Naive thymus-derived CD4-positive, alpha-beta T cell (primary cell): ENCODE measurements at places on chromosomes 2 and 18. TPM values are rescaled to one million over a fixed set of nuclear protein-coding genes. Genes with fewer than 3 reads are reported as not detected.

DNA sequence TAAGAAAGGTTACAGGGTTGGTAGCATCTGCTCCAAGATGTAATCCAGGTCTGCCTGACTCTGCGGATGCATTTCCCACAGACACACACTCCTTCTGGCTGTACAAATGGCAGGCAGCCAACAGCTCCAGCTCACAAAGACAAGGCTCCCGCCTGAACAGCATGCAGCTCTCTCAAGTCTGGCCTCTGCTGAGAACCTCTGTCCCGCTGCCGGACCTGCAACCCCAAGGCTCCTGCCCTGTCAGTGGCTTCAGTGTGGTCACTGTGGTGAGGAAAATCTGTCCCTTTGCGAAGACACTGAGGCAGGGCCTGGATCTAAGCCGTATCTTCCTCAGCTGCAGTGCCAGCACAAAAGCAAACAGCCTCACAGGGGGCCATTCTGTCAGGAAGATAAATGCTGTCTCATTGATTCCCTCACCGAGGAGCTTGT, 469.3 kb upstream of the MEX3C start:
- H3K4me3 ChIP-seq, result no peak overlapping the region
- no peaks in the 10 kb centered on the region for H3K4me1 ChIP-seq
- no peaks in the 10 kb centered on the region for H3K27me3 ChIP-seq
- no peak overlapping the region for H3K27ac ChIP-seq
- DNase-seq, result no peak
- H3K36me3 ChIP-seq, result no peaks in the 10 kb centered on the region

DNA sequence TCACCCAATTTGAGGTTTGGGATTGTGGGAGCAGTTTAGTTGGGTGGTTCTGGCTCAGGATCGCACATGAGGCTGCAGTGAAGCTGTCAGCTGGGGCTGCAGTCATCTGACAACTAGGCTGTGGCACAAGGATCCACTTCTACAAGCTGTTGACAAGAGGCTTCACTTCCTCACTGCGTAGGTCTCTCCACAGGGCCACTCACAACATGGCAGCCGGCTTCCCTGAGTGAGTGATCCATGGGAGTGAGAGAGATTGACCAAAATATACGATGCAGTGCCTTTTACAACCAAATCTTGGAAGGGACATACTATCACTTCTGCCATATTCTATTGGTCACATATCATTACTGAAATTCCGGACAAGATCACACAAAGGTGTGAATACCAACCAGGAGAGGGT, 187.5 kb downstream of the DLGAP1 start:
- no peak for DNase-seq
- H3K36me3 ChIP-seq, result no peaks in the 10 kb centered on the region
- no peaks in the 10 kb centered on the region for H3K27me3 ChIP-seq
- no peak overlapping the region for H3K27ac ChIP-seq
- H3K4me1 ChIP-seq, result no peaks in the 10 kb centered on the region

DNA sequence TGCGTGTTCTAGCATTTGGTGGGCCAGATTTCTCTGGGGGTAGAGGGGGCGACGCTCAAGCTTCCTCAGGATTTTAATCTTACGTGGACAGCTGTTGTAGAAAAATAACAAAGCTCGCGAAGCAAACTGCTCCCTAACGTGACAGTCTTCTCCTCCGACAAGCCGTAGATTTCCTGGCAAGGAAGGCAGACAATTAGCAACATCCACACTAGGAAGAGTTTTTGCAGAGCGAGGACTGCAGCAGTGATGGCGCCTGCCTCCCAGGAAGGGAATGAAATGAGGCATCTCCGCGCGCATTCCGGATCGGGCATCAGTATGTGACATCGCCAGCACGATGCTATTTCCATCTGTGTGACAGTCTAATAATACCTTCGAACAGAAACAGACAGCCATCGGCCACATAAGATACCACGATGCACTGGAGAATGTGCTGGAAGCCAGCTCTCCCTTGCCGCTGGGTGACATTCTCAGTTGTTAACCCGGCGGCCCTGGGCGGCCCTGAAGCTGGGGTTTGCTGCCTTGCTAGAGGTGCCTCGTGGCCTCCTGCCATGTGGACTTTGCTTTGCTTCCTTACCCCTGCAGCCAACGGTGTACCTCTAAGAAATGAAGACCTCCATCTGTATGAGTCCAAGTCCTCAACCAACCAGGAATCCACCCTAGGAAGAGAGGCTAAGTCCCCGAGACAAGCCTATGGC, 101.8 kb upstream of the AGAP1 start:
- no peak overlapping the region for H3K4me3 ChIP-seq
- no peaks in the 10 kb centered on the region for H3K36me3 ChIP-seq
- no peaks in the 10 kb centered on the region for H3K27me3 ChIP-seq
- H3K4me1 ChIP-seq, result peaks cover 11% of the 10 kb centered on the region
- H3K27ac ChIP-seq, result no peak overlapping the region
- DNase-seq, result no peak

GRCh38 chr2:149611100-149611820, 23.7 kb upstream of the MMADHC start:
- H3K27me3 ChIP-seq, result no peaks in the 10 kb centered on the region
- no peaks in the 10 kb centered on the region for H3K4me1 ChIP-seq
- H3K4me3 ChIP-seq, result no peak overlapping the region
- H3K36me3 ChIP-seq, result no peaks in the 10 kb centered on the region
- no peak overlapping the region for H3K27ac ChIP-seq

DNA sequence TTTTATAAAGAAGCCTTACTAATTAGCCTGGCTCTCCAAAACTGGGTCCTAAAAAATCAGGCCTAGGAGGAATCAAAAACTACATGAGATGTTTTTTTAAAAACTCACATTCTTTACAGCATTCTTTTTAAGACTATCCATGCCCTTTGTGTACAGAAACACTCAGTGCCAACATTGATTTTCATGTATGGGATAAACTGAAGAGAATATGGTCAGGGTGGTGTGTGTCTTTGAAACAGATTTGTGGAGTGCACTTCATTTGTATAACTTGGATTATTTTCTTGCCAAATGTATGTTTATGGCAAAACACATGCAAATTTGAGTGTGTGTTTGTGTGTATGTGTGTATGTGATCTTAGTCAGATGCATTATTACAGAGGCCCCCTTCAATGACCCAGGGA, 283.6 kb upstream of the ATP5MC3 start:
- H3K4me3 ChIP-seq, result no peak overlapping the region
- DNase-seq, result no peak
- no peaks in the 10 kb centered on the region for H3K27me3 ChIP-seq

DNA sequence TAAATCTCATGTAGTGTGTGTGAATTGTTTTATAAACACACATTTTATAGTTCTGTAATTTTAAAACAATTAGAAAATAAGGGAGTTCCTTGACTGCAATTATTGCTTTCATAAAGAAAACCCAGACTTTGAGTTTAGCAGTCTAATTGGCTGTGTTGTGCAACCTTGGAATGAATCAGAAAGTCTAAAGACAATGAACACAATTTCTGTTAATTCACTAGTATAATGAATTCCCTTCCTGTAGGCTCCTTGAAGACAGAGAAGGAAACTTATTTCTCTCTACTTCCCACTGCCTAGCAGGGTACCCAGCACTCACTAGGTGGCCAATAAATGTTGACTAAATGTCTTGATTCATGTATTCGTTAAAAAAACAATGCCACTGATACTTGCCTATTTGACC, 79.9 kb downstream of the ANTXR1 start:
- H3K27ac ChIP-seq, result no peak overlapping the region
- DNase-seq, result no peak
- H3K27me3 ChIP-seq, result no peaks in the 10 kb centered on the region

GRCh38 chr2:180077295-180077906, 70.3 kb upstream of the CWC22 start:
- no peaks in the 10 kb centered on the region for H3K4me1 ChIP-seq
- H3K36me3 ChIP-seq, result no peaks in the 10 kb centered on the region
- H3K4me3 ChIP-seq, result no peak overlapping the region
- no peak overlapping the region for H3K27ac ChIP-seq

- H3K4me1 ChIP-seq, result no peaks in the 10 kb centered on the region
- DNase-seq, result no peak
- no peak overlapping the region for H3K4me3 ChIP-seq
- H3K36me3 ChIP-seq, result no peaks in the 10 kb centered on the region
- no peak overlapping the region for H3K27ac ChIP-seq
Observed at GRCh38 chr2:240857039-240858008, 11.3 kb upstream of the AGXT start.

DNA sequence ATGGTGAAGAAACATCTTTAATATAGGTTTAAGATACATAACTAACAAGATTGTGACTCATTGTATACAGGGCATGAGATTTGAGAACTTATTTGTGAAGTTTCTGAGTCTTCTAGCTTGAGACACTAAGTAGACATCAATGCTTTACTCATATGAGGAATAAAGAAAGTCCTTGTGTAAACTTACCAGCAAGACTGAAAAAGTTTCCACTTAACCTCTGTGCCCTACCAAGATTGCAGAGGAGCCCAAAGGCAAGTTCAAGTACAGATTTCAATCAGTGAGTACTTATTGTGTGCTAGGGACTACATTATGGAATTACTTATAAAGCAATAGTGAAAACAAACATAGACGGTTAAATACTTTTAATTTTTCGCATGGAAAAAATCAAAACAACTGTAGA, 1041.2 kb upstream of the CELF4 start:
- no peak overlapping the region for H3K4me3 ChIP-seq
- no peaks in the 10 kb centered on the region for H3K36me3 ChIP-seq
- H3K27me3 ChIP-seq, result no peaks in the 10 kb centered on the region

GRCh38 chr2:23583467-23583866, 198.5 kb downstream of the KLHL29 start:
- H3K36me3 ChIP-seq, result no peaks in the 10 kb centered on the region
- no peak for DNase-seq
- H3K27me3 ChIP-seq, result no peaks in the 10 kb centered on the region
- H3K4me3 ChIP-seq, result no peak overlapping the region
- no peak overlapping the region for H3K27ac ChIP-seq

- no peaks in the 10 kb centered on the region for H3K27me3 ChIP-seq
- no peak overlapping the region for H3K4me3 ChIP-seq
- no peak overlapping the region for H3K27ac ChIP-seq
- no peaks in the 10 kb centered on the region for H3K4me1 ChIP-seq
- no peaks in the 10 kb centered on the region for H3K36me3 ChIP-seq
Observed at GRCh38 chr2:9678544-9678943, 47.7 kb upstream of the YWHAQ start.

GRCh38 chr2:99597616-99598015, 107.8 kb upstream of the REV1 start:
- no peak overlapping the region for H3K4me3 ChIP-seq
- H3K27me3 ChIP-seq, result no peaks in the 10 kb centered on the region
- no peaks in the 10 kb centered on the region for H3K4me1 ChIP-seq
- DNase-seq, result no peak
- no peaks in the 10 kb centered on the region for H3K36me3 ChIP-seq

DNA sequence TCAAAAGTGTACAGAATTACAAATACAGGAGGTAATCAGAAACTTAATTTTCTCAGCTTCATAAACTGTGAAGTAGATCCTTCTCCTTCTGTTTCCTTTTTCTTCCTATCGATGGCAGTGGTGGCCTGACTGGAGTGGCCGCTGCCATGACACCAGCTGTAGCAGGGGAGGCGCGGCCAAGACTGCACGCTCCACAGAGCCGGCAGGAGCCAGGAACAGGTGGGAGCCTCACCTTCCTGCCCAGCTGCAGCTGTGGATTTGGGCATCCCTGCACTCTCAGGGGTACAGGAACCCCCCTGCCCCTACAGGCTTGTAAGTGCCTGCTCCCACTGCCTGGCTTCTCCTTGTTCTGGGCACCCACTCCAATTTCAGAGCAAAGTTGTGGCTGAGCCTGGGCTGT, 76.1 kb downstream of the EPB41L3 start:
- H3K4me1 ChIP-seq, result no peaks in the 10 kb centered on the region
- no peaks in the 10 kb centered on the region for H3K27me3 ChIP-seq
- H3K4me3 ChIP-seq, result no peak overlapping the region
- no peaks in the 10 kb centered on the region for H3K36me3 ChIP-seq
- DNase-seq, result no peak

DNA sequence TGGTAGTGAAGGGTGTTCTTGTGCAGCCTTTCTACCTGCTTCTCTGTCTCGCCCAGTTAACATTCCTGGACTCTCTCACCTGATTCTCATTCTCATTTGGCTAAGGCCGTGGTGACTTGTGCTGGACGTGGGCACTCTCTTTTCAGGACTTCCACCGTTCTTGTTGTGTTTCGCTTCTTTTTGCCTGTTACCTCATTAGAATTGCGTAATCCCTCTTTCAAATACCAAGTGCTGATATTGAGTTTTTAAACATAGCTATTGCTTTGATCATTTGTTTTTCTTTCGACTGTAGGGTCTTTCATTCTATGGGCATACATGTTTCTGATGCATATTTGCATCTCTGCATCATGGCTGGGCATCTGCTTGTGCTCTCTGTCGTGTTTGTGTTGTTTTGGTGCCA, 287.0 kb downstream of the ALPK2 start:
- no peak overlapping the region for H3K4me3 ChIP-seq
- no peak for DNase-seq
- no peaks in the 10 kb centered on the region for H3K4me1 ChIP-seq

DNA sequence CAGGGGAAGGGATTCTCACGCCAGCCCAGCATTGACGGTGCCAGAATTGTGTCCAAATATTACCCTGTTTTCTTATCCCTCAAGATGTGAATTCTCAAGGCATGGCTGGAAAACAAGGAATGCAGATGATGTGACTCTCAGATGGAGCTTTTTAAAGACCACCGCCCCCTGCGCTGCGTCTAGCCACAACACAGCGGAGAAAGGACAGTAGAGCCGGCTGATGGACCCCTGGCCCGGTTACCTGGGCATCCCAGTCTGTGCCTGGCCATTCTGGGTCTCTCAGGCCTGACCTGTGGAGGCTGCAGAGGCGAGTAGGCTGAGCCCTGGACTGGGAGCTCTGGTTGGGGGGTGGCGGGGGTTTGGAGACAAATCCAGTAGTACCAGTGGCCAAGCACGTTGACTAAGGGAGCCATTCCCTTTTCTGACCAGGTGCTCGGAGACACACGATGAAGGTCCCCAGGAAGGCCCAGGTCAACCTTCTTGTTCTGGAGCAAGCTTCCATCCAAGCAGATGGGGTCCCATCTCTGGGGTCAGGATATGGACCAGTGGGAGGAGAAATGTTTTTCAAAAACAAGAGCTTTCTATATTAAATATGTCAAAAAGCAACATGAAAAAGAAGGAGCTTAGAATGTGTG, 5.3 kb downstream of the CAPN13 start:
- no peaks in the 10 kb centered on the region for H3K4me1 ChIP-seq
- H3K4me3 ChIP-seq, result no peak overlapping the region
- no peak for DNase-seq
- H3K27ac ChIP-seq, result no peak overlapping the region
- H3K36me3 ChIP-seq, result no peaks in the 10 kb centered on the region

GRCh38 chr2:202965810-202966460, 48.7 kb upstream of the NBEAL1 start:
- H3K27ac ChIP-seq, result no peak overlapping the region
- no peaks in the 10 kb centered on the region for H3K27me3 ChIP-seq
- no peak for DNase-seq
- H3K36me3 ChIP-seq, result no peaks in the 10 kb centered on the region
- no peak overlapping the region for H3K4me3 ChIP-seq

LIMS4 gene
- total RNA-seq, result 1.4 TPM

DPYSL5 gene
- not detected for total RNA-seq

GYPC gene
- 146 and 153 TPM in 2 replicates for total RNA-seq

ASXL3 gene
- total RNA-seq, result not detected

LRATD1 gene
- total RNA-seq, result not detected in 2 replicates

NEU4 gene
- 0.13 and 1.1 TPM in 2 replicates for total RNA-seq

EPAS1 gene
- 1.6 TPM for total RNA-seq
